Suppressor macrophage (primary cell): ENCODE measurements at places on chromosomes 1 and 21.

DNA sequence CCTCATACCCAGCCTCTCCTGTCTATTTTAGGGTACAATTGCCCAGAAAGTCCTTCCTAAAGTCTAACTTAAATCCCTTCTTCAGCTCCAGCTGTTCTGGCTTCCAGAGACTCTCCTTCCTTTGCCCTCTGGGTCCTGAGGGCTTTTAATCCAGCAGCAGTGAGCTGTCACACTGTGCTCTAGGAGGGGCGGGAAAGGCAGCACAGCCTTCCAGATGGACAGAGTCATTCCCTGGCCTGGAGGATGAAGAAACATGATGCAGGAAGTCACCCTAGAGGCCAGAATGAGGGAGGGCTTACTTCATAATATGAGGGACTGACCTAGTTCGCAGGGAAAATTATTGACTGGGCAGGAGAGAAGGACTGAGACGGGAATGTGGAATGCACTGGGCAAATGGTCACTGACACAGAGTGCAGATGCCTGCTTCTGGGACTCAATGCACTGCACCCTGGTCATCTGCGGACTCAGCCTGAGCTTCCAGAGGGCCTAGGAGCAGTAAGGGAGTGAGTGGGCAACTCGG, 1.3 kb downstream of the SH2D2A start:
- DNase-seq: no peak

DNA sequence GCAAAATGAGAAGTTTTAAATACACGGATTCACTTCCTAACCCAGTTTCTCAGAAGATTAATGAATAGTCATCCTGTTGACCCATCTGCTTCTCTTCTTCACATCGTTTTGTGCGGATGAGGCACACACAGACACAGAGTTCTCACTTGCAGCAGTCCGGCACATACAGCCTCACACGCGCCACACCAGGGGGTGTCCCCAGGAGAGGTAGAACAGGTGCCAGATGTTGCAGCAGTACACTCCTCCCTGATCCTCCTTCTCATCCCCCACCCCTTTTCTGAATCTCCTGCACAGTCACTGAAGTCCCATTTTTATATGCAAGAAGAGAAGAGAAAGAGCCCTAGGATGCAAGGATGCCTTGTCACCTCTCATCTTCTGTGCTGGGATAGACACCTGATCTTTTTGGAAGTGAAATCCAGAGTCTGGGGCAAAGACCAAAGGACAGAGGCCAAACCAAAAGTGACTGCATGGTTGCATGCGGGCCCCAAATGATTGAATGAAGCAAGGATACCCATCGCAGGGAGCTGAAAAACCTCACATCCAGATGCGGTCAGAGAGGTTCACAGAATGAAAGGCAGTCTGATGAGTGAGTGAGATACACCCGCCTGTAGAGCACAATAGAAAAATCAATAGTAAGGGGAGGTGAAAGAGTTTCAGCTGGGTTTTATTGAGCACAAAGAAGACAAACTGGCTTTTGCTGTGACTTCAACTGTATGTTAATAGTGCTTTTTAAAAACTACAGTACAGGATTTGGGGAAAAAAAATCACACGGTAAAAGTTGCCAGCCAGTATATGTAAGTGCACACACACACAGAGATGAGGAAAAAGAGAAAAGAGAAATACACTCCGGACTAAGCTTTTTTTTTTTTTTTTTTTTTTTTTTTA, 28.9 kb downstream of the PBX1 start:
- no peak for DNase-seq

GRCh38 chr1:109995536-109995935, 11.0 kb downstream of the AHCYL1 start:
- no peak for DNase-seq

- DNase-seq: no peak
Observed at GRCh38 chr1:118183586-118183985, 1.4 kb downstream of the SPAG17 start.

- no peak for DNase-seq
Observed at GRCh38 chr21:46634427-46634826, 1.0 kb upstream of the PRMT2 start.

DNA sequence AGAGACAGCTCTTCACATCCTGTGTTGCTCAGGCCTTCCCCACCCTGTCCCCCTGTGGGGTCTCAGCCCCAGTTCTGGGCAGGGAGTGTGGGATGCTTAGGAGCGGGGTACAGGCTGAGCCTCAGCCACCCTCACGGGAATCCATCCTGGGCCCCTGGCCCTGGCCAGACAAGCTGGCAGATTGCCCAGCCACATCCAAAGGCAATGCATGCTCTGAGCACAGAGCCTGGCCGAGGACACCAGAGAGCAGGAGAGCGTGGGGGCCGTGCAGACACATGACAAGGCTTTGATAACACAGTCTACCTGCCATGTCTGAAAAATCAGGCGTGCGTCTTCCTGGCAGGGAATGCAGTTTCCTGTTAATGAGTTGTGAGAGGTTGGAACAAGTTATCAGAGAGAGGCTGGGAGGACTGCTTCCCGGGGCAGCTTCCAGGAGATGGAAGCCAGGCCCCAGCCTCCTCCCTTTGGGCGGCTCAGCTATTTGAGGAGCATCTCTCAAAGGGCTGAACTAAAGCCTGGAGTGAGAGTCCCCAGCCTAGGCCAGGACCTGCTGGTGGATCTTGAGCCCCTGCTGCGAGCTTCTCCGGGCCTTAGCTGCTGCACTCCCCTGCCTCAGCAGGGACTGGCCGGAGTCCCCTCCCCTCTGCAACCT, 72.2 kb upstream of the SELENON start:
- no peak for DNase-seq

DNA sequence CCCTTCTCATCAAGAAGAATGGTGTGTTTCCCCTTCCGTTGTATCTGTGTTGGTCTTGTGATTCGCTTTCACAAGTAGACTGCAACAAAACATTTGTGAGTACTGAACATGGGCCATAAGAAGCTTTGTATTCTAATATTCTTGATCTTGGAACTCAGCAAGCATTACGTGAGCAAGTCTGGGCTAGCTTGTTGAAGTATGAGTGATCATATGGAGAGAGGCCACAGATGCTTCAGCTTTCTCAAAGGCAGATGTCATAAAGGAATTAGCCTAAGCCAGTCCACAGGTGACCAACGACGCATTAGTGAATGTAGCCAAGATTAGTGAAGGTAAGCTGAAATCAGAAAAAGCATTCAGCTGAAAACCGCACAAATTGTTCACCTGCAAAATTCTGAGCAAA, 609.6 kb upstream of the NEGR1 start:
- no peak for DNase-seq

DNA sequence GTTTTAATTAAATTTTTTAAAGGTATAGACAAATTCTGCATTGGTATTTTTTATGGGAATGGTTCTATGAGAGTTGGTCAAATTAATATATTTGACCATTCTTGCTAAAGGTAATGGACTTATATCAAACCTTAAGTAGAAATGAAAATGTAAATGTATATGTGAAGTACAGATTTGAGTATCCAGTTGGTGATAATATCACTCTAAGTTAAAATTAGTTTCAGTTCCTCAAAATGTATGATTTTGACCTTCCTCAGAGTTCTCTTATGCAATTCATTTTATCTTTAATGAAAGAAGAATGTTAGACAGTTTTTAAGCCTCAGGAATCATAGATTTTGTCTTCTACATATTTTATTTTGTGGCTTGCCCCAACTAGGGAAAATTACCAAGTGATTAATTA, 1291.5 kb upstream of the B3GALT2 start:
- DNase-seq: peak; percentile 2

DNA sequence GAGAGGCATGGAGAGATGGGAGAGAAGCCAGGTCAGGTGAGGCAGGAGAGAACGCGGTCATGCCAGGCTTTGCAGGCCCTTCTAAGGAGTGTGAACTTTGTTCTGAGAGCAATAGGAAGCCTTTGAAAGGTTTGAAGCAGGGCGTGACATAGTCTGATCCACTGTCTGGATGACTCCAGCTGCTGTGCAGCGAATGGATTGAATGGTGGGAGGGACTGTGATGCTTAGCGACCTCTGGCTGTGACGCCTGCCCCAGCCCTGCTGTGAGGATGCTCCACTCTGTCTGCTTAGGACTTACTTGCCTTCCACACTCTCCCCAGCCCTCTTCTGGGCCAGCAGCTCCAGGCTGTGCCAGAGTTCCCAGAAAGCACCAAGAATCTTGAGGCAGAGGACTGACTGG, 41.8 kb upstream of the POU3F1 start:
- DNase-seq: no peak

DNA sequence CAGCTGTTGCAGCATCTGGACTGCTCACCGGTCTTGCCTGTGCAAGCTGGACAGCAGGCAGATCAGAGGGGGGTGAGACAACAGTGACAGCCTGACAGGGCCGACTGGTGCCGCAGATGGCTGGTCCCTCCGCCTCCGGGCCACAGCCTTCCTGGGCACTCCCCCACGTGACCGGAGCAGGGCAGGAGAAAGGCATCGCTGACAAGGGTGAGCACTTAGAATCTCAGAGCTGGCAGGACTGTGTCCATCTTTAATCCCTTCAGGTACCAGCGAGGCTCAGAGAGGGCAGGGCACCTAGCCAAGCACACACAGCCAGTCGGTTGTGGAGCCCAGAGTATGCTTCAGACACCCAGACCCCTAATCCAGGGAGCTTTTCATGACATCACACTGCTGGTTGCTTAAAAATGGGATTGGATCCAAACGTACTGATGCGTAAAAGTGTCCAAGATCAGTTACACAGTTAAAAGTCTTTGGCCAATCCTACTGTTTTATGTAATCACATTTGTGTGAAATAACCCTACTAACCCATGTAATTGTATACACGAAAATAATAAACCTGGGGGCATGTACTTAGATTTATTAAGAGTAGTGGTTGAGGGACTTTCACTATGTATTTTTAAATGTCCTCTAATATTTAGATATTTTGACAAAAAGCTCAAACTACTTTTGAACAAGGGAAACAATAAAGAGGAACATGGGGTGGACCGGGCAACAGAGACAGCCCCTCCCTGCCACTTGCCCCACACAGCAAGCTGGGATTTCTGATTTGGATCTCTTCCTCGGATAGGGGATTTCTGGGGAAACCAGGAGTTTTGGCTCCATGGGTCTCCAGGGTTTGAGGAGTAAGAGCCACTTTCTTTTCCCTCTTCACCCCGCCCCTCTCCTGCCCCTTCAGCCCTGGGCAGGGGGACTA, 758 bp upstream of the CNTN2 start:
- no peak for DNase-seq

GRCh38 chr1:210598135-210598652, 269.5 kb downstream of the HHAT start:
- peak; percentile 61 for DNase-seq

DNA sequence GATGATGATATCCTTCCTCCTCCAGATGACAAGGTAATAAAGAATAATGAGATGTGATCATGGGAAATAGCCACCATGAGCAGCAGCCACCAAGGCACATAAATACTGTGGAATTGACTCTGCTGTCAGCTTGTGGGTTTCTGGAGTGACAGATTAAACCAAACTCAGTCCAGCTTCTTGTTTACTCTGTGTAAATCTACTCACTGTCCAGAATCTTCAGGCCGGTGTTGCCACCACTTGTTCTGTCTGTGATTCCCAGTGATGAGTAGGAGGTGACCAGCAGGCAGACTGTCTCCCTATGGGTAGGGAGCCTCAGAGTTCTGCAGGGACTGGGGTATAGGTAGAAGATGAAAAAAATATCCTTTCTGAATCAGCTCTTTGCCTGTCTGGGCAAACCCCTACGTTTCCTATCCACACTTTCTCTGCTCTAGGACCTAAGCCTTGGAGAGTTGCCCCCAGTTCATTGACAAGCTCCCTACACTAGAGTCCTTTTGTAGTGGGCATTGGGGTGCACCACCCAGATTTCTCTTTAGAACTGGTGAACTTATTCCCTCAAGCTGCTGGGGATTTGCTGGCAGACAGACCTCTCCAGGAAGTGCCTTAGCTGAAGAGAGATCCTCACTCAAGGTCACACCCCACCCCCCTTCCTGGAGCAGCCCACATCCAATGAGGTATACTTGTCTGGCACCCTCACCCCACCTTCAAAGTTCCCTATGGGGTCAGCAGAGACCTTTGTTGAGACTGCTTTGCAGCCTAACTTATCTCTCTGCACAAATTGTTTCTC, 47.6 kb downstream of the ATP1A1 start:
- no peak for DNase-seq

GRCh38 chr1:213977909-213978308, 9.9 kb upstream of the PROX1 start:
- no peak for DNase-seq

- no peak for DNase-seq
Observed at GRCh38 chr1:70945251-70945650, 102.4 kb downstream of the PTGER3 start.

DNA sequence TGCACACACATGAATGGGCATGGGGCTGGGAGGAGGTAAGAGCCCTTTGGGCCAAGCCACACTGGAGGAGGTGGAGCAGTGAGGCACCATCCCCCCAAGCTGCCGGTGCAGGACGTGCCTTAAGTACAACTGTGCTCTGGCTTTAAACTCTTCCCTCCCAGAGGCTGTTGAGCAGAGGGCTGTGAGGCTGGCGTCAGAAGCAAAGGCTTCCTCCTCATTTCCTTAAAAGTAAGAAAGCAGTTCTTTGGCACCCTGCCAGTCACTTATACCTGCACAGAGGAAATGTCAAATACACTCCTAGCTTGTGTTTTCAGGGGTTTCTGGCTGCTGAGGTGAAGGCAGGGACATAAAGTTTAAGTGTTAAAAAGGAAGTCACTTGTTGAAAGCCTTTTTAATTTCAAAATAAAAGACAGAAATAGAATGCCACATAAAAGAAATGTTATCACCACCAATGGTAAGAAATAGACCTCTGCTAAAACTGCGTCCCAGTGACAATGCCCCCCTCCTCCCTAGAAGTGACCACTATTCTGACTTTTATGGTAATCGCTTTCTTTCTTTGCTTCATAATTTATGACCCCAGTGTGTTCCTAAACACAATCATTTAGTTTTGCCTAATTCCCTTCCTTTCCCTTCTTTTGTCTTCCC, 33.0 kb downstream of the LAMC2 start:
- DNase-seq: no peak

DNA sequence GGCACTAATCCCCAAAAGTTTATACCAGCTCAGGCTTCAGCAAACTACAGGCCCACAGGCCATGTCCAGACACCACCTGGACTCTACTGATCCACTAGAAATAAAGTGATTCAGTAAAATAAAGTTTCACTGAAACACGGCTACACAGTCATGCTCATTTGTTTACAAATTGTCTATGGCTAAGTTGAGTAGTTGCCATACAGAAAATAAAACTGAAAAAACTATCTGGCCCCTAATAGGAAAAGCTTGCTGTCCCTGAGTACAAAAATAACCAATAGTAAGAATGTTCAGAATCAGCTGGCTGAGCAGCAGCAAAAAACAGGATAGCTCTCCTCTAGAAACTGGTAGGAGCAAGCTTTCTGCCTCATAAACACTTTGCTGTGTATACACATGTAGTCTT, 221.5 kb downstream of the RERE start:
- DNase-seq: no peak

GRCh38 chr1:236099355-236099974, 34.6 kb upstream of the NID1 start:
- no peak for DNase-seq

- no peak for DNase-seq
Observed at GRCh38 chr1:202199040-202199889, 5.7 kb downstream of the LGR6 start.

GRCh38 chr1:226639631-226640061, 91.1 kb downstream of the STUM start:
- DNase-seq: no peak

- DNase-seq: peak; percentile 88
Observed at GRCh38 chr1:32981003-32981901, 16.6 kb upstream of the RNF19B start.
